Cortex of kidney (tissue), 1 donor: ENCODE measurements at places on chromosomes 5 and 9.

- no peak for DNase-seq
Observed at GRCh38 chr9:89808076-89808755, 203.4 kb downstream of the GADD45G start.

- no peak for DNase-seq
Observed at GRCh38 chr9:36436909-36437308, 36.8 kb upstream of the RNF38 start.

DNA sequence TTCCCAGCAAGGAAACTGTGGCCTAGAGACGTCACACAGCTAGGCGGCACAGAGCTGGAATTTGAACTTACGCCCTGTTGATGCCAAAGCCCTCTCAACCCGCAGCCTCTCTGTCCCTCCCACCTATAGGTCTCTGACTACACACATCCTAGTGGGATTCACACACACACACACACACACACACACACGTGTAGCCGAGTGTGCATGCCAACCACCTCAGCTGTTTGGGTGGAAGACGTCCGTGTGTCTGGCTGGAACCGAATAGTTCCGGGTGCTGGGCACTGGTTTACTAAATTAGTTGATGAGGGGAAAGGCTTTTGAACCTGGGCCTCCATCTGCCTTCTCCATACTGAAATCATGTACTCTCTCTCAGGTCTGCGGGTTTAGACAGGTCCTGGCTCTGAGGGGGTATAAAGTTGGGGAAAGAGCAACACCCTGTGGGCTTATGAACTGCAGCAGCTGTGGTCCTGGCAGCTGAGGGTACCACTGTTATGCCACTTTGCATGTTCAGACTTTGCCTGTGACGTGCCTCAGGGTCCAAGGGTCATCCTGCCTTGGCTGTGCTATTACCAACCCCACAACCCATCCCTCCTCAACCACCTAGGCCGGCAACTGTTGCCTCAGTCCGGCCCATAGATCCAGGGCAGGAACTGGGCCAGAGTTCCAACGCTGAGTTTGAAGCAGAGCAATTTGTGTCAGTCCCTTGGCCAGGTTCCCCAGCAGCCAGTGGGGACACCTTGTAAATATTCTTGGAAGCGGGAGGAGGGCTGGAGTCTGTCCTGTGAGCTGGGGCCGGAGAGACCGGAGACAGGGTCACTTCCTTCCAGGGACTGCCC, 50.5 kb downstream of the PSD2 start:
- DNase-seq = no peak

- DNase-seq = no peak
Observed at GRCh38 chr9:129637102-129637501, 4.8 kb downstream of the ASB6 start.

GRCh38 chr9:100167915-100168654, 69.0 kb downstream of the INVS start:
- no peak for DNase-seq

- no peak for DNase-seq
Observed at GRCh38 chr5:107853031-107853430, 182.3 kb upstream of the EFNA5 start.

DNA sequence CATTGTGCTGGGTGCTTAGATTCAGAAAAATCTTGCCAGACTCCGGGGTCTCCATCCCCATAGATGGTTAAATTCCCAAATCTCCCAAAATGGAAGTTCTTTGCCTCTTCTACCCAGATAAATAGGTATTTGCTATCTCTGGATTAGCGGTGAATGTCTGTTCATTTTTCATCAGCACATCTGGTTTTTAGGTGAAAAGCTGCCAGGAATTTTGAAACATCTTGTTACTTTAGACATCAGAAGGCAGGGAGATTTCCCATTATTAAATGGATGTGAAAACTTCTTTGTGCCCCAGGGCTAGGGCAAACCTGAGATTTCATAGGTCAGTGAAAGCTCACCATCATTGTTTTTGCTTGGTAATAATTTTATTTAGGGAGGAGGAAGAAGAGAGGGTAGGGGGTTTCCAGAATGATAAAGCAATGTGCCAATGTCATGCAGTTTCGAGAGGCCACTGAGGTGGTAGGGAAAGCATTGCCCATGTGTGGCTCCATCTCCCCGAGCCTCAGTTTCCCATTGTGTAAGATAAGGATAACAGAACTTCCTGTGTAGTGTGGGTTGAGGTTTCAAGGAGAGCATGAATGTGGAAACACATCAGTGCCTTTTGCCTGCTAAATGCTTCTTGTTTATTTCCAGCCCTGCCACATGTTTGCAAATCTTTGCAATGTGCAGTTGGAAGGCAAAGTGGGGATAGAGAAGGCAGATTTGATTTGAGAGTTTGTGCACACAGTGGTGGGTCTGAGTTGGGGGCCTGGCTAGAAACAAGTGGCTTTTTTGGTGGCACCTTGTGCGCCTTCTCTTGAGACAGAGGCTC, 147.2 kb upstream of the KLF4 start:
- DNase-seq = no peak

DNA sequence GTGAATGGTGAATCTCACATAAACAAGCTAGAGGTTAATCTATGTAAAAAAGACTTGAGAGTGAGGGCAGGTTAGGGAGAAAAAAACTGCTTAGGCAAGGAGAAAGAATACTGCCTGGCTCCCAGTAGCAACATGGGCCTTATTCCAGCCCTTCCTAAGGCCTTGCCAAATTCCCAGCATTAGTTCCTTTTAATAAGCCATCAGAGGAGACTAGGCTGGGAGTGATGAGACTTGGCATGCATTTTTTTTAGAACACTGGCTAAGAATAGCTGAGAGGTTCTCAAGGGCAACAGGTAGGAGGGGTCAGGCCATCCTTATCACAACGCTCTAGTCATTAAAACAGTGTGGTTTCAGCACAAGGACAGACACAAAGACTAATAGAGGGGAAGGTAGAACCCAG, 20.9 kb upstream of the ZBTB43 start:
- DNase-seq = no peak
